Amniotic stem cell (primary cell): ENCODE measurements at places on chromosomes 2 and 18.

- no peak for DNase-seq
Measured at GRCh38 chr2:25085761-25086560, 44.1 kb downstream of the EFR3B start.

- no peak for DNase-seq
Measured at GRCh38 chr2:82226441-82226840, 1921.9 kb upstream of the LRRTM1 start.

- DNase-seq, result no peak
Measured at GRCh38 chr2:48734576-48735303, 20.8 kb downstream of the LHCGR start.

DNA sequence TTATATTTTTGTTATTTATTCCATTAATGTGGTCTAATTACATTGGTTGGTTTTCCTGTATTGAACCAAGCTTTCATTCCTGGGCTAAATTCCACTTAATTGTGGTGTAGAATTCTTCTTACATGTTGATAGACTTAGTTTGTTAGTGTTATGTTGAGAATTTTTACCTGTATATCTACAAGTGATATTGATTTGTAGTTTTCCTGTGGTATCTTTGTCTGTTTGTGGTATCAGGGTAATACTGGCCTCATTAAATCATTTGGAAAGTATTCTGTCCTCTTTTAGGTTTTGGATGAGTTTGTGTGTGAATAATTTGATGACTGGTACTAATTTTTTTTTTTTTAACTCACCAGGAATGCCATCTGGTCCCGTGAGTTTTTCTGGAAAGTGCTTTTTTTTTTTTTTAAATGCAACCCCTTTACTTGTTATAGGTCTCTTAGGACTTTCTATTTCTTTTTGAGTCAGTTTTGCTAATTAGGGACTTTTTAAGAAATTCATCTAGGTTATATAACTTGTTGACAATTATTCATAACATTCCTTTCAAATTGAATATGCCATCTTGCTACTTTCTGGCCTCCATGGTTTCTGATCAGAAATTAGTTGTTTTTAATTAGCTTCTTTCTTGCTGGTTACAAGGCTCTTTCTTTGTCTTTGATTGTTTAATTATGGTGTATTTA is 232.8 kb downstream of the CCDC85A start:
- no peak for DNase-seq

- no peak for DNase-seq
Measured at GRCh38 chr2:220154304-220154703, 526.9 kb downstream of the SLC4A3 start.

DNA sequence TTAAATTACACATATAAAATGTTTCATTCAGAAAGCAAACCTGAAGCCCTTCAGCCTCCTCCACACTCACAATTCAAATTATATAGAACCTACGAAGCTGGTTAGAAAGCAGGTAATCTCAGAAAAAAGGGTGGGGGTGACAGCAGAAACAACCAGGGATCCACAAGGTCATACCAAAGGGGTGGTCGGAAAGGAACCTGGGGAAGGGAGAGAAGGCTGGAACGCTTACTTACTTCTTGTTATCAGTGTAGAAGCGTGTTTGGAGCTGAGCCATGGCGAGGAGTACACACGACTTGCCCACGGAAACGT is 316 bp downstream of the WDR12 start:
- DNase-seq, result no peak

GRCh38 chr2:57882895-57883515 is 163.6 kb upstream of the VRK2 start:
- no peak for DNase-seq

- DNase-seq, result peak; percentile 43
Measured at GRCh38 chr18:75209129-75209950, at the start of gene PTGR3. Gene PTGR3, minus strand, starts transcription at chr18:75209139. Its CDS starts 81 bp downstream, at chr18:75209058.

- no peak for DNase-seq
Measured at GRCh38 chr2:17263570-17263968, 254.7 kb downstream of the RAD51AP2 start.

DNA sequence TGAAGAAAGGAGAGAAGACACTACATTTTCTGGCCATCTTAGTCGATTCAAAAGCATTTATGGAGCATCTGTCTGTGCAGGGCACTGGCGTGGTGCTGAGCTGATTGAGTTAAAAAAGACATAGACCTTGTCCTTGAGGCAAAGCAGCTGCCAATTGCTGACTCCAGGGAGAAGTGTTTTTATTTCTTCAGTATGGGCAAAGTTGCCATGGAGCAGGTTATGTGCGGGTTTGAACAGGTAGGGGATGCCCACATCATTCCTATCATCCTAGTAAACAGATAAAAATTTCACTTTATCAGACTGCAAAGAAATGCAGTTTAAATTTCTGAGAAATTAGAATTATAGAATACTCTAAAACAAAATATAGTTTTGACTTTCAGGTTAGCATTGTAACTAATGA is 125.8 kb downstream of the NUP35 start:
- DNase-seq, result no peak

DNA sequence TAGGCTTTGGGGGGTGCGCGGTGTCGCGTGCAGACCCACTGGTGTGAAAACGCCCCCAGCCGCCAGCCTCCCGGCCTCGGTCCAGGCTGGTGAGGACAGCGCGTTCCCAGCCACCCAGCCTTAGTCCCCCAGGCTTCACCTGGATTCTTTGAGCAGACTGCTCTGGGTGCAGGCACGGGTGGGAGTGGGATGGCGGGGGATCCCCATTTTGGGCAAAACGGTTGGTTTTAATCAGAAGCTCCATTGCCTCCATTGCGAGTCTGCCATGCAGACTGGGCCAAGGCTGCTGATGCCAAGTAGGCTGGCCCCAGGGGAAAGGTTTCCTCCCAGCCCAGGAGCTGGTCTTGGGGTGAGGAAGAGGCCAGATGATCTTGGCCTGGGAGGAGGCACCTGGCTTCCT is 445 bp downstream of the MLPH start:
- DNase-seq, result no peak

- no peak for DNase-seq
Measured at GRCh38 chr2:218701806-218702205, 8.8 kb upstream of the TTLL4 start.

DNA sequence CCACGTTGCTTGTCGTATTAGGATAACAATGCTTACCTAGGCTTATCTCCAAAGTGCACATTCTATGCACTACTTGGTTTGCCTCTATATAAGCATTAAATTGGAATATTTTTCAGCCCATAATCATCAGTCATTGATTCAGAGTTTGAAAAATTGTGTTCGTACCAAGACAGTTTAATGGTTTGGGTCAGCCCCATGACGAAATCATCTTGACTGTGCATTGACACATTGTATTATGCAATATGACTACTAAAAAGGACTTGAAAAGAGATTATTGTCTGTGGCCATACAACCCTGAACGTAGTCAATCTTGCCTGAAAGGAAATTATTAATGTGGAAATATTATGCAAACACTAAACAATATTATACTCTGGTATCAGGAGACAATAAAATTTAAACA is 141.3 kb downstream of the EML6 start:
- DNase-seq, result no peak

DNA sequence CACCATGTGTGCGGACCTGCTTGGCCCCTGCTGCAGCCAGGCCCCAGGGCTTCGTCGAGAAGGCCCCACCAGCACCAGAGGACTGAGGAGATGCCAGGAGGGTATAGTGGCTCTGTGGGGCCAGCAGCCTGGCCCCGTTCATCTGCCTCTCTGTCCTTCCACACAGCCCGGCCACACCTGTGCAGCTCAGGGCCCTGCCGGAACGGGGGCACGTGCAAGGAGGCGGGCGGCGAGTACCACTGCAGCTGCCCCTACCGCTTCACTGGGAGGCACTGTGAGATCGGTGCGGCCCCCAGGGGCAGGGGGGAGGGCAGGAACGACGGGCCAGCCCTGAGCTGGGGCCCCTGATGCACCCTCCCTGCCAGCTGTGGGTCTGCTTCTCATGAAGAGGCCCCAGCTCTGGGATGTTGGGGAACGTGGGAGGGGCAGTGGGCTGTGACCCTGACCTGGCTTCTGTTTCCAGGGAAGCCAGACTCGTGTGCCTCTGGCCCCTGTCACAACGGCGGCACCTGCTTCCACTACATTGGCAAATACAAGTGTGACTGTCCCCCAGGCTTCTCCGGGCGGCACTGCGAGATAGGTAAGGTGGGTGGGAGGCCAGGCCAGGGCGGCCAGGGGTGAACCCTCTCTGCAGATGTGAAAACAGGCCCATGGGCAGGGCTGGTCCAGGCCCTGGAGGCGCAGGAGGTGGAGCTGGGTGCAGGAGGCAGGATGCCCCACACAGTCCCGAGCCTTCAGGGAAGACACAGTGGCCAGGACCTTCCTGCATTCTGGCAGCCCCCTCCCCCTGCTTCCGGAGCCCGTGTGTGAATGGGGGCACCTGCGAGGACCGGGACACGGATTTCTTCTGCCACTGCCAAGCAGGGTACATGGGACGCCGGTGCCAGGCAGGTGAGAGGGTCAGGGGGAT is 50.3 kb downstream of the MTERF4 start:
- no peak for DNase-seq

- DNase-seq, result no peak
Measured at GRCh38 chr18:62500966-62501591, 21.7 kb upstream of the ZCCHC2 start.

DNA sequence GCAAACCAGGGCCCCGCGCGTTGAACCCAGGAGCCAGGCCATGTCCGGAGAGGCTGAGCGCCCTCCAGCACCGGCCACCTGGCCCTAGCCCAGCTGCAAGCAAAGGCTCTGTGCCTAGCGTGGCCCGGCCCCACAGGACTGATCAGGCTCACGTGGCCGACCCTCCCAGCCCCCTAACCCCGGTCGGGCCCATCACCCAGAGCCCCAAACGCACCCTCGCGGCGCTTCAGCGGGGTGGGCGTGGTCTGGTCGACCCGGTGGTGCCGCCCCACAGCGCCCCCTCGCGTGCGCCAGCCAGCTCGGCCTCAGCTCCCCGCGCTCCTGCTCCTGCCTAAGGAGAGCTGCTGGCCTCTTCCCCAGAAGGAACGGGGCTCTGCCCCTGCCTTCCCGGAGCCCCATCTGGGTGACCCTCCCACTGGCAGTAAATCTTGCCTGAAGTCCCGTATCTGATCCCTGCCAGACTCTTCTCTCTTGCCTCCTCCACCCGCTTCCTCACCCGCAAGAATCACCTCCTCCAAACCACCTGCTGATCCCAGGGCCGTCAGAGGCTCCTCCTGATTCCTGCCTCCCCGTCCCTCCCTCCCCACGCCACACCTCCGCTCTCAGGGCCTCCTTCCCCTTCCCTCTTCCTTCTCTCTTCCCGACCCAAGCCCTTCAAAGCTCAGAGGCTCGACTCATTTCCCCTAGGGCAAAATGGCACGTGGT is 12.3 kb upstream of the TEX51 start:
- DNase-seq, result no peak

DNA sequence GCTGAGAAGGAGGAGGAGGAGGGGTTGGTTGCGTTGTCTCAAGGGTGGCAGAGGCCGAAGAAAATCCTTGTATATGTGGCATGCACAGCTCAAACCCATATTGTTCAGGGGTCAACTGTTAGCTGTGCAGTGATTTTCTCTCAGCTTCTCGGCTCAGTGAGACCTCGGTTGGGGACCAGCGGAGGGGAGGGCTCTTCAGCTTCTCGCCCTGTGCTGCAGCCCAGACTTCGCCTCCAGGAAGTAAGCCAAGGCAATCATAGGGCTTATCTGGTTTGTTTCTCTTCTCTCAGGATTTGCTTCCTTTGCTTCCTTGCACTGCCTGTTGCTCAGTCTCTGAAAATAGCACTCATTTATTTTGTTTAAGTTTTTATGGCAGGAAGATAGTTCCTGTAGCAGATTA is 85.5 kb downstream of the SOWAHC start:
- no peak for DNase-seq

DNA sequence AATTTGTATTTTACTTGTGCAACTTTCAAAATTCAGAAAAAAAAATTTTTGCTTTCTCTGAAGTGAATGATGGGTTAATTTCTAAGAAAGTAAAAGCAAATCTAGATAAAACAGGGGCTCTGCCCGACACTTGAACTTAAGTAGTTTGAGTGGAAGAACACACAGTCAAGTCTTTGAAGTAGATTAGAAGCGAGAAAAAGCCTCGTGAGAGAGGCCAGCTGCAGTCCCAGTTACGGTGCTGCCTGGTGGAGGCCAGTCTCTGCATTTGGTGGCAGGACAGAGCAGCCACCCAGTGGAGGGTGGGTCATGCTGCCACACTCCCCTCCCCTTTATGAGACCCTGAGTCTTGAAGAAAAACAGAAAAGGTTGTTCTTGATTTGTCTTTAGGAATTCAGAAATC is 81.8 kb downstream of the INPP5D start:
- no peak for DNase-seq

DNA sequence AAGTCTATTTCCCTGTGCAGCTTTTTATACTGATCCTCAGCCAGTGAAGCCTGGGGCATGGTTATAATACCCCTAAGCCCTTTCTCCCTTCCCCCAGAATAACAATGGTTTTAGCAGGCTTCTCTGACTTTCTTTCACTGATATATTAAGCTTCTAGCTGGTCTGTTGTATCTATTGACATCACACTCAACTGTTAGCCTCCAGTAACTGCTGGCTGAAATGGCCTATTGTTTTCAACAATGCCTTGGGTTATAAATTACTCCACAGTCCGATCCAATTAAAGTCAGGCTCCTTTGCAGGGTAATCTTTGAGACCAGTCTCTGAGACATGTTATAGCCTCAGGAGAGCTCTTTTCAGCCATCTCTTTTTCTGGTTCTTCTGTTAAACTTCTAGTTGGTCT is 2.9 kb upstream of the SLC9A4 start:
- DNase-seq, result no peak
